ENCODE measurements at places on chromosomes 3 and 15.
A peak's percentile ranks its signal among the peaks of the same experiment; 100 is the strongest.

GRCh38 chr15:90836296-90836871, 32.0 kb upstream of the FURIN start:
- no peak for DNase-seq

DNA sequence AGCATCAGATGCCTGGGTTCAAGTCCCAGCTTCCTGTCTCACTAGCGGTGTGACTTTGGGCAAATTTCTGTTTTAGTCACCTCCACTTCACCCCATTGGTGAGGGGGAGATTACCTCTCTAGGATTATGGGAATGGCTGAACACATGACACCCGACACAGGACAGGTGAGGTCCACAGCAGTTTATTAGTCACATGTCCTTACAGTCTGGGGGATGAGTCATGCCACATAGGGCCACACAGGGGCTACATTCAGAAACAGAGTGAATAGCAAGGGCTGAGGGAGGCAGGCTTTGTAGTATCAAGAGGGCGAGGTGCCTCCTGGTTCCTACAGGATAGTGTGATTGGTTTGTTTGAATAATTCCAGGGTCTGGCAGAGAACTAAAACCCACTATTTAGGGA, 15.2 kb upstream of the ITGA11 start:
- no peak for DNase-seq

- no peak for DNase-seq
Measured at GRCh38 chr3:133464573-133464972, 64.7 kb downstream of the BFSP2 start.

DNA sequence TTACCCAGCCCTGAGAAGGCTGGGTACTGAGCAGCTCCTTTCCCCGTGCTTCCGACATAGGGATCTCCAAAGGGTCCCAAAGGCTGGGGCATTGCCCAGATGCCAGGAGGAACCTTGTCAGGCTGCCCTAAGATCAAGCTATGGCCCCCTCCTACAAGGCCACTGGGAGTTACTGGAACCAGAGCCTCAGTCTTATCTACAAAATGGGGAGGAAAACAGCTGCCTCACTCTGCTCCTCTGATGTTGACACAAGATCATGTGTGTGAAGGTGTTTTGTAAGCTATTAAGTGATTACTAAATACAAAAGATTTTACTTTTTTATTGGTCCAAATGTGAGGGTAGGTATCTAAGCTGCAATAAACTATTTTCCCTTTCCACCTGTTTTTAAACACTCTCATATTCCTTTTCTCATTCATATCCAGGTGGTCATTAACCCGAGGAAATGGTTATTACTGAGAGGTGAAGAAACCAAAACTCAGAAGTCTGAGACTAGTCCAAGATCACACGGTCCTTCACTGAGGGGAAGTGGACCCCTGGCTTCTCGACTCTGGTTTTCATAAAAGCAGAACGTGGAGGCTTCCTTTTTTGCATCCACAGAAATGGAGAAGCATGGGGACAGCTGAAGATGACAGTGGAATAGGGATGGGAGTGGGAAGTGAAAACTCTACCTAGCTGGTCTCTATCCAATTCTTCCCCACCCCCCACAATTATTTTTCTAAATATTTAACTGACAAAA, 1.7 kb downstream of the ARPIN start:
- no peak for DNase-seq

DNA sequence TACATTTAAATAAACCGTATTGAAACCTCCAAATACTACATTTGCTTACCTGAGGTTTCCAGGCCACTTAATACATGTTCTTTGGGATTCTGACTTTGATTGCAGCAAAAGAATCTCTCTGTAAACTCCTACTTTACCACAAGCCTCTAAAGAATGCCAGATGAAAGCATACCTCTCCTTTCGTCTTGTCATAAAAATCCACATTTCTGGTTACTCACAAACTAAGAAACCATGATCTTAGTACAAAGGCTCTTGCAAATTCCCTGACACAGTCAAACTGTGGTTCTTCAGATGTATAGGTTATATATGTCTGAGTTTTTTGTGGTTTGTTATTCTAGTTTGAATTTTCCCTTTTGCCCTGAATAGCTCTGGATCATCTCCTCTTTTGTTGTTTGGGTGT, 188.4 kb downstream of the RAP2B start:
- no peak for DNase-seq

DNA sequence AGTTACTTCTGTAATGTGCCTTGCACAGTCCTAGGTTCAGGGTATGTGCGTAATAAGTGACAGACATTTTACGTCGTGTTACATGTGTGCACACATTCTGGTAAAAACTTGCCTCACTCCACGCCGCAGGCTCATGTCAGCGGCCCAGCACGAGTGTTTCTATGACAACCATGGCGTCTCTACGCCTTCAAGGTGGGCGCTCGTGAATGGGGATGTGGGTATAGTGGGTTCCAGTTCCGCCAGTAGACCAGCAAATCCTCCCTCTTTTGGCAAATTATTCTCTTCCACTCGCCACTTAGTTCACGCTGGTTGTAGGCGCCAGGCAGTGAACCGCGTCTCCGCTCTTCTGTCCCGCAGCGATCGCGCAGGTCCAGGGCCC, 40.3 kb downstream of the CHST14 start:
- DNase-seq = no peak

GRCh38 chr15:84982301-84982920, 755 bp downstream of the PDE8A start:
- DNase-seq = peak; percentile 59

GRCh38 chr15:70063980-70064379, 33.7 kb downstream of the TLE3 start:
- no peak for DNase-seq

- DNase-seq = no peak
Measured at GRCh38 chr3:164465172-164465571, 613.1 kb downstream of the SI start.

DNA sequence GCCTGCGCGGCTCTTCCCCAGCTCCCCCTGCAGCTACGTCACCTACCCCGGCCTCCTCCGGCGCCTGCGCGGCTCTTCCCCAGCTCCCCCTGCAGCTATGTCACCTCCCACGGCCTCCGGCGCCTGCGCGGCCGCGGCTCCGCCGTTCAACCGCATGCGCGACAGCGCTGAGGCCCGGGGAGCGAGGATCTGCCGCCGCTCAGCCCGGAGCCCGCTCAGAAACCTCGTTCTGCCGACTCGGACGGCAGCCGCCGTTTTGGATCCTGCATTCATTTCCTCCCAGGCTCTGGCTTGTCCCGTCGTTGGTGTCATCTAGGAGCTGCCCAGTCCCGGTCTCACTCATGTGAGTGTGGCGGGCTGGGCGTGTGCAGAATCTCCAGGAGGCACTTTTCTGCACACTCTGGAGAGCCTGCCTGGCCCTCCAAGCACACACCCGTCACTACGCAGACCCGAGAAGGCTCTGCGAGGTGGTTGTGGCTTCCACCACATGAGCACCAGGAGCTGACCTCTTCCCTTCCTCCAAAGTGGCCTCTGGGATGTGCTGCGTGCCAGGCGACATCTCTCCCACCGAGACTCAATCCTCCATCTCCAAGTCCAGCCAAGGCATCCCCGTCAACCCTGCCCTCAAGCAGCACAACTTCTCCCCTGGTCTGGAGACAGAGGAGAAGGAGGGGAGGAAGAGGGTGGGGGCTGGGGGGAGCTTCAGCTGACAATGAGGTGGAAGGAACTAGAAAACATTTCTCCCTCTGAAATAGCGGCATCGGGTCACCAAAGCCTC, 165.3 kb downstream of the CHSY1 start:
- DNase-seq = no peak

- no peak for DNase-seq
Measured at GRCh38 chr3:42670670-42671069, 14.7 kb upstream of the KLHL40 start.

DNA sequence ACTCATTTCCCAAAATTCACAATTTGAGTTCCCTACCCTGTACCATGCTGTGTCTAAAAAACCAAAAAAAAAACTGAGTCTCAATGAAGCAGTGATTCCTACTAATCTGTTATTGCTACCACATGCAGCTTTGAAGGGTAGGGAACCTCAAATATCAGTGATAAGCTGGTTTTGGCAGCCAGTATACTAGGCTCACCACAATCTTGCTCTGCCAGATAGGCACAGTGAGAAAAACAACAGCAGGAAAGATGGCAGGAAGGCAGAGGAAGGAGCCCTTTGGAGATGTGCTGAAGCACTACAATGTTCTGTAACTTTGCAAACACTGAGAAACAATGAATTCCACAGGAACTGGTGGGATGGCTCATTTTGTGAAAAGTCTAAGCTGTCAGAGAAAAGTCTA, 96.9 kb upstream of the UBP1 start:
- DNase-seq = no peak

GRCh38 chr15:52291204-52291603, 4.4 kb downstream of the MYO5C start:
- DNase-seq = no peak

GRCh38 chr3:229183-229661, 32.7 kb downstream of the CHL1 start:
- DNase-seq = no peak

- no peak for DNase-seq
Measured at GRCh38 chr3:49217688-49218470, 46.5 kb downstream of the KLHDC8B start.

GRCh38 chr3:183524476-183524875, 31.0 kb downstream of the KLHL6 start:
- DNase-seq = no peak

DNA sequence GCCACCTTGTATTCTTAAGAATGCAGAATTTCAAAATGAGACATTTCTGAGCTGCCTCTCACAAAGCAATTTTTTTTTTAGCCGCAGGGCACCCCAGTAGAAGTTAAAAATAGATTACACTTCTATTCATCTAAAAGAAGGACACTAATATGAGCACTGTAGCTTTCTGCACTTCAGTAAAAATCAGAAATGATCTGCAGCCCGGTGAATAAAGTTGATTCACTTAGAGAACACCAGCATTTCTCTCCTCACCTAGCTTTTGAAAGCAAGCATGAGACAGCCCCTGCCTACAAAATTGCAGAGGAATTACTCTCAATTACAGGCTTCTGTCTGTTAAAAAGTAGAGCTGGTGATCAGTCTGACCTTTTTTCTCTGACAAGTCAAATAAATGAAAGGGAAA, 1062.4 kb downstream of the FHIT start:
- DNase-seq = no peak

DNA sequence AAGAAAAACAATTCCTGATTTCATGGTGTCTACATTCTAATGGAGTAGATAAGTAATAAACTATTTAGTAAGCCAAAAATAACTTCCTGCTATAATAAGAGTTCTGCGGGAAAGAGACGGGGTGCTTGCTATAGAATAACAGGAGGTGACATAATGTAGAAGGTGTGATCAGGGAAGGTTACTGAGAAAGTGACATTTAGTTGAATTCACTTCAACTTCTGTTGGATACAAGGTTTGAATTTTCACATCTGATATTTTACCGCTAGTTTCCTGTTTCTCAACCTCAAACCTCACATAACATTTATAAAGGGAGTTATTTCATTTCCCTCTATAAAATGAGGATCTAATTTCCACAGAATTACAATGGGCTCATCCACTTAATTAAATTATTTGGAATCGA, 102.3 kb upstream of the GBE1 start:
- DNase-seq = no peak

DNA sequence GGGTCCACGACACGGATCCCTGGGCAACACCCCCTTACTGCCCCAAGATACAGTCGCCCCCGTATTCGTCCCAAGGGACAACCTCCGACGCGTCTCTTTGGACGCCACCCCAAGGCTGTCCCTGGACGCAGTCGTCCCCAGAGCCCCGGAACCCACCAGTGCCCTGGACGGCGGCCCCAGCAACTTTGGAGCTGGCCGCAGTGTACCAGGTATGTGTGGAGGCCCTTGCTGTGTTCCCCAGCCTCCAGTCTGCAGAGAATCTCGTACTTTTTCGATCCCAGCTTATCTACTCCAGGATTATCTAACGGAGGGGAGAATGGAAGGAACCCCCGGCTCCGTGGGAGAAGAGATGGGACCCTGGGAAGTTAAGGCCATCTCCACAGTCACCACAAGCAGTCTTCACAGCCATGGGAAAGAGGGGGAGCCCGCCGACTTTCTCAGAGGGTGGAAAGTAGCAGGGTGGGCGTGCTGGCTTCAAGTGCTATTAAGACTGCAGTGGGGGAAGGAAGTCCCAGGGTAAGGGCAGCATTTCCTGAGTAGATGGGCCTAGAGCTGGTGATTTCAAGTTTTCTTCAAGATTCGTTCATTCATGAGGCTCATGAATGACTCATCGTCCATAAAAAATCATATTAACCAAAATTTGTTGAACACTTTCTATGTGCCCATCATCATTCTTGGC, 1.1 kb downstream of the MESP2 start:
- DNase-seq = no peak

DNA sequence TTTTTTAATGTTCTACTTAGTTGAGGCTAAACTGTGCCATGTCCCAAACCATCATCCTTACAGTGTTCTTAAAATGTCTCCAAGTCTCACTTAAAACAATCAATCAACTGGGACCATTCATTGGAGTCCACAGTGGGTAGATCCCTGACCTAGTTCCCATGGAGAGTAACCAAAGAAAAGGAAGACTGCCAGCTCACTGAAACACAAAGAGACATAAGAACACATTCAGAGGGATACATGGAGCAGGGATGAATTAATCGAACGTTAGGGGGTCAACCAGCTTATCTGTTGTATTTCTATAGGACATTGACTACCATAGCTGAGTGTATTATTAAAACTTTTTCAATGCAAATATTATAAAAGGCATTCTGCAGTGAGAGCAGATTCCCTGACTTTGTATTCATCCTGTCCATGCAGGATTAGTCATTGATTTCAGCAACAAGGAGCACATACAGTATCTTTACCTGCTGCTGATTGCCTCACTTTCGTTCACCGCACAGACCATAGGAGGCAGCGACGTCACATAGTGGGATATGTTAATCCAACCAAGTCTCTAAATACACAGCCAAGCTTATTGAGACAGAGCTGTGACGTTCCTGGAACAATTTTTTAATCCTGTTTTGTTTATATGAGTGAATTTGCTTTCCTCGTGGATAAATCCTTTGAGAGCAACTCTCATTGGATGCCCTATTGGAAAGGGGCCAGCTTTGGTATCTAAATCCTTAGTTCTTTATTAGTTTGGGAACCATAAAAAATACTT, 364.9 kb upstream of the RBMS3 start:
- no peak for DNase-seq

GRCh38 chr15:20340931-20341661, 200.5 kb downstream of the GOLGA6L6 start:
- peak; percentile 47 for DNase-seq

DNA sequence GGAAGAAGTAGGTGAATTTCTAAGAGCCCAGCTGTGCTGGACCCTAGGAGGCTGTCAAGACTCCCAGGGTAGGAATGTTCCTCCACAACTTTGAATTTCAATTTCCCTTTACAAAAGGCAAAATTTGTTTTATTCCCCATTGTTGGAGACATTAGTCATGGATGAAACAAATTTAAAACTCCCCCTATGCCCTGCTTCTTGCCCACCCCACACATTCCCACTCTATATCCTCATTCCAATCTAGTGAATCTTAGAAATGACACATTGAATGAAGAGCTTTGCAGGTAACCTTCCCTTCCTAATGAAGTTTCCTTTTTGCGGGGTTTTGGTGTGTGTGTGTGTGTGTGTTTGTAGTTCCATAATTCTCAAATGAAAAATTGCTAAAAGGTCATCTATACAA, 72.6 kb downstream of the CCNL1 start:
- no peak for DNase-seq

GRCh38 chr3:74812756-74813155, 198.3 kb upstream of the CNTN3 start:
- no peak for DNase-seq

GRCh38 chr15:39997031-39997430, 42.0 kb downstream of the SRP14 start:
- no peak for DNase-seq

Measured in activated CD4-positive, CD25-positive, alpha-beta regulatory T cell treated with anti-CD3 and anti-CD28 coated beads, Interleukin-2, amount 50 U/mL, for 72 hours (primary cell).